ENCODE measurements at places on chromosomes 6 and 20.

- no peak for DNase-seq
Measured at GRCh38 chr20:39038047-39038446, 75.9 kb downstream of the DHX35 start.

DNA sequence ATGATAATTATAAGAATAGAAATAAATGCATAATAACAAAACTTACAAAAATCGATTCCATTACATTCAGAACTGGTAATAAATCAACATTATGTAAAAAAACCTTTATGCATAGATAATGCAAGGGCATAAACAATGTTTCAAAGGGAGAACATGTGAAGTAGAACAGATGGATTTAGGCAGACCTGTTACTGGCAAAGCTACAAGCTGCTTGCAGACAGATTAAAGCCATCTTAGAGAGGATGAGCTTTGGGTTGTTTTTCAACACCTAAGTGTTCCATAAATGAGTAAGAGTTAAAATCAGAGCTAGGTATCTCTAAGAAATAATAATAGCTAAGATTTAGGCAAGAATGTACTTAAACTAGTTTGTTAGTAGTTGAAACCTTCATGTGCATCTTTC is 37.2 kb downstream of the SNAP25 start:
- no peak for DNase-seq

DNA sequence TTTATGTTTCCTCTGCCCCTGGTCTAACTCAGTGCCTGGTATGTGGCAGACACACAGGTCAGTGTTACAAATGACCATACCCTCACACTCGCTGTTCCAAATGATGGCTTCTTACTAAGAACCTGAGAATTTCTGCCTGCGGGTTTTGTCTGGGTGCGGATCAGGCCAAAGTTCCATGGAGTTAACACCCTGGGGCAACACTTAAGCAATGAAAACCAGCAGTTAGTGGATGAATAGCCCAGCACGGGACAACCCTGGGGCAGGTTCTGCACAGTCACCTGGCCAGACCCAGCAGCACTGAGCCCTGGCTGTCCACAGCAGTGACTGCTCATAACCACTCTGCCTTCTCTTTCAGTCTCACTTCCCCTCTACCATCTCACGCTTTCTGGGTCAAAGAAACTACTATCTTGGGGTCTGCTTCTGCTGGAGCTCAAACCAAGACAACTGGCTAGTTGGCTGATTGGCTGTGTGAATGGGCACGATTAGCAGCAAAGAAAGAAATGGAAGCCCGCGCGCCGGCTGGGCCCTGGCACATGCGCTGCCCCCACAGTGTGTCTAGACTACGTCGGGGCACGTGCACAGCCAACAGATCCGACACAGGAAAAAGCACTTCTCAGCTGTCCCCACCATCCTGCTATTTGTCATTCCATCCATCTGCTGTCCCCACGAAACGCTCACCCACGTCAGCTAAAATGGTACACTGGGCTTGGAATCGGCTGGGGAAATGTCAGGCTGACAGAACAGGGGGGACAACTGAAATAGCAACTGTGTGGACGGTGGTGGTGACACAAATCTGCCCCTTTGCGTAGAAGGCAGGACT is 36.6 kb downstream of the MGME1 start:
- DNase-seq, result no peak

GRCh38 chr6:70051197-70052124 is 185.1 kb downstream of the COL19A1 start:
- DNase-seq, result no peak

DNA sequence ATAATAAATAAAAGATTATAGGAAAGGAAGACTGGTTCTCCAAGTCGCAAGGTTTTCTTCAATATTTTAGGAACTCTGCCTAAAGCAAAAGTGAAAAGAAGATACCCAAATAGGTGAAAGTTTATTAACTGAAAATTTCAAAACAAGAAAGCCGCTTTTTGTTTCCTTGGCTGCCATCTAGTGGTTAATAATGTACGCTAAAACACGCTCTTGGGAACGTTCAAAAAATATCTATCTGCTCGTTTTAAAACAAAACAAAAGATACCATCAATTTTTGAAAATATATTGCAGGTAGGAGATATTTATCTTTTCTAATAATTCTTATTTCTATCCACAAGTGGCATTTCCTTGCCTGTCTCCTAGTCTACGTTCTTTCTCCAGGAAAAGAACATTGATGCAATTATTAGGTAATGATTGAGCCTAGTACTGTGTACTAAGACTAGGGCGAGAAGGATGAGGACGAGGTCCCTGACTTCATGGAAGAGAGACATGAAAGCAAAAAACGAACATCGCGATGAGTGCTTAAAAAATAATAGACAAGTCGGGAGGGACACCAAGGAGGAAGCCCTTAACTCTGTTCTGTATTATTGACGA is 97.2 kb downstream of the SPTLC3 start:
- DNase-seq, result no peak

DNA sequence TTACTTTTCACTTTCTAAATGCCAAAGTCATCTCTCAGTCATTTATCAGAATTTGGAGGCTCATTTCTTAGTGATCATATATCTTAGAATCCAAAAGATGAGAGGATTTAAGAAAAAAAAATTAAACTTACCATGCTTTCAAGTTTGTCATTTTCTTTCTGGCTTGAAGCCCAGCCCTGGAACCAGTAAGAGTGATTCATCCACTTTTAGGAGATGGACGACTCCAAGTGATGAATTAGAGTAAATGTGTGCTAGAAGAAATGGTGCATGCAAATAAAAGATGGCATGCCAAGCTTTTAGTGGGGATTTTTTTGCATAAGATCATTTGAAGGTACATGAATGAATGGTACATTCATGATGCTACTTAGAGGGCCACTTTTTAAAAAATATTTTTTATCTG is 20.1 kb downstream of the PLCB1 start:
- DNase-seq, result no peak

GRCh38 chr6:82957171-82957867 is 108.3 kb downstream of the UBE3D start:
- no peak for DNase-seq

- DNase-seq, result no peak
Measured at GRCh38 chr20:32183947-32184635, 23.5 kb downstream of the PLAGL2 start.

GRCh38 chr6:5765141-5765760 is 241.5 kb downstream of the NRN1 start:
- DNase-seq, result no peak

GRCh38 chr6:106253731-106254130 is 71.8 kb downstream of the ATG5 start:
- DNase-seq, result no peak

DNA sequence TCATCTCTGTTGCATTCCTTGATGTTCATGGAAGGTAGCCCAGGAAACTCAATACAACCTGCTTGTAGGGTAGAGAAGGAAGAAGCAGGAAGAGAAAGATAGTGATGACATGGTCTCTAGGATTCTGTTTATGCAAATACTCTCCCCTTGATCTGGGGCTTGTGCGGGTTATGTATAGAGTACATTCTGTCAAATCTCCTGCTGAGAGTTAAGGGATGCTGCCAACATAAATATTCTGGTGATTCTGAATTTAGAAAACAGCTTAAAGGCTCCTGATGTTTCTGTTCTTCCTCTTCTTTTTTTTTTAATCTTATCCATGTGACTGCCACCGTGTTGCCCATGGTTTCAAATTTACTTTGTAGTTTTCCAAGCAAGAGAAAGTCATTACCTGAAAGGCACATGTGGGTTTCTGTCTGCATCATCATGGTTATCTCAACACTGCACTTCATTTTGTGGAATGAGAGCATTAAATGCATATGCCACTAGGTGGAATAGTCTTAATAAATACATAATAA is 150.6 kb downstream of the RPS12 start:
- DNase-seq, result no peak

DNA sequence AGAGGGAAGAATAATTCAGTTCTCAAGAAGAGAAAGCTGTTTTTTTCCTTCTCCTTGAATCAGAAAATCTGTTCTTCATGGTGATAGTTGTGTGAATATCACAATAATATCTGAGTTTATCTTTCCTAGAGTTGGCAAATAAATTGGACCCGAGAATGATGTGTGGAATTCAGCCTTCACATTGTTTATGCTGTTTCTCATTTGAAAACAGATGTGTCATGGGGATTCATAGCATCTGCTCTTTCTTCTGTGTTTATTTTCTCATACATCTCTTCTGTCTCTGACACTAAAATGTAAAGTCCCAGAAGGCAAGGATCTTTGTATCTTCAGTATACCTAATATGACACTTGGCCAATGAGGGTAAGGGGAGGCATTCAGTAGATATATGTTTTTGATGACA is 103.6 kb upstream of the SGK1 start:
- DNase-seq, result no peak

DNA sequence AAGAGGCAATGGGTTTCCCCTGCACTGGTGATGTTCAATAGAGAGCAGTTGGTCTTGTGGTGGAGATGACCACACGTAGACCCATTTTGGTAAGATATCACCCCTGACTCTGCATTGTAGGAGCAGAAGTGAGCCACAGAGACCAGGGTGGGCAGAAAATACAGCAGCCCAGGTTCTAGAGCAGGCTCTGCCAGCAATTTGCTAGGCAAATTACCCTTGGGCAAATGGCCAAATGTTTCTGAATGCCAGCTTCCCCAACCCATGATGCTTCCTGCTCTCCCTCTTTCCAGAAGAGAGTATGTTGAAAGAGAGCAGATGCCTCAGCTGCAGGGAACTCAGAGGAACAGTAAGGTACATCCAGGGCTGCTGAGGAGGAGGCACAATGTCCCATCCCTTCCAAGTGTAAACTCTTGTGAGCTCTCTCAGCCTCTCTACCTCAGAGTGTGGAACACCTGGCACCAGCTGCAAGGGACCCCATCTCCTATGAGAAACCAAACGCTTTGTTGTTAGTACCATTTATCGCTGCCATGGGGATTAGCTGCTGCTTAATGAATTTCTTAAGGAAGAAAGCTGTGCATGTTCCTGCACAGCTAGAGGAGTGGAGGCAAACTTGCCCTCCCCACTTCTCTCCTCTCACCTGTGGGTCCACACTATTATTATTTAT is 317.5 kb upstream of the MOCS1 start:
- no peak for DNase-seq

DNA sequence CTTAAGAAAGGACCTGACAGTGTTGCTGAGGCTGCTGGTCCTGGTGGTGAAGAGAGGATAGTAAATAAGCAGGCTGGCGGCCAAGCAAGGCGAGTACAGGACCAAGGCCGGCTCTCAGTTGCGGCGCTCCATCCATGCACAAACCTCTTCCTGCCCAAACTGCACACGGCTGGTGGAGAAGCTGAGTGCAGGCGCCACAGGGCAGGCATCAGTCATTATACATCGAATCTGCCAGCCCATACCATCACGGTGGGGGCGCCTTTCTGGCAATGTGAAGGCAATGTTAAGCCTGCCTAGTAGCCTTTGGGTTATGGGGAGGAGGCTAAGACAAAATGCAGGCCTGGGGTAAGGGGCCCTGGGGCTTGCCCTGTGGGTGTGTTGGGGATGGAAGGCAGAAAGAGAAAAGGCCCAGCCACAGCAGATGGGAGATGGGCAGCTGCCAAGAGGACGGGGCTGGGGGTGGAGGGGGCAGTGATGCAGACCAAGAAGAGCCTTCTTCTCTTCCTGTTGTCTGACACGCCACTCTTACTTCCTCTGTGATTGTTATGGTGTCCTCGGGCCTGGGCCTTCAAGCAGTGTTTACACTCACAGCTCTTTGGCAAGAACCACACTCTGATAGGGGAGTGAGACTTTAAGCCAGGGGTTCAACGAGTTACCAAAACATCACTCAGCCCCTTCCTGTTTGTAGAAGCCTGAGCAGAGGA is 20.3 kb upstream of the KCNK16 start:
- DNase-seq, result no peak

DNA sequence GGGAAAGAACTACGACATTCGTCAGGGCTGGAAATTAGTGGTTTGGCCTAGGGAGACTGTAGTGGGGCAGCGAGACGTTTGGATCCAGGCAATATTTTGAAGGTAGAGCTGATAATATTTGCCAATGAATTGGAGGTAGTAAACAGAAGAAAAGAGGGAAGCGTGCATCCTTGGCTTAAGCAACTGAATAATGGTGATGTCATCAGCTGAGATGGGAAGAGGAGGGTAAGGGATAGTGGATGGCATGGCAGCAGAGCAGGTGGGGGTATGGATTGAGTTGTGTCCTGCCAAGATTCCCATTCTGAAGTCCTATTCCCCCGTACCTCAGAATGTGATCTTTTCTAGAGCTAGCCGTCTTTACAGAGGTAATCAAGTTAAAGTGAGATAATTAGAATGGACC is 119.2 kb downstream of the PDE7B start:
- no peak for DNase-seq

DNA sequence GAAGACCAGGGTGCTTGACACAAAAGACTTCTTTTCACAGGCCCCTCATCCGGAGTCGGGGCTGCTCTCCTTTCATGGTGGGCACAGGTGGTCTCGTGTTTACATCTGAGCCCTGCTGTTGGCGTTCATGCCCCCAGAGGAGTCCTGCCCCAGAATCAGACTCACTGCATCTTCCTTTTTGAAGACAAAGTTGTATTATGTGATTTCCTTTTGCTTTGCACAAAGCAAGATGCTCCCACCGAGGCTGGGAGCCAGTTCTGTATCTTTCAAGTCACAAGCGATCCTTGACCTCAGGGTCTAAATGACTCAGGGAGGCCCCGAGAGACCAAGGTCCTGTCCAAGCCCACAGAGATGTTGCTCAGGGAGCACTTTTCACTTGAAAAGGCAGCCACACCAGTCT is 330.5 kb downstream of the THBS2 start:
- no peak for DNase-seq

- DNase-seq, result no peak
Measured at GRCh38 chr20:44041001-44041400, 126.3 kb downstream of the TOX2 start.

GRCh38 chr6:125138083-125138482 is 15.5 kb upstream of the TPD52L1 start:
- DNase-seq, result no peak

DNA sequence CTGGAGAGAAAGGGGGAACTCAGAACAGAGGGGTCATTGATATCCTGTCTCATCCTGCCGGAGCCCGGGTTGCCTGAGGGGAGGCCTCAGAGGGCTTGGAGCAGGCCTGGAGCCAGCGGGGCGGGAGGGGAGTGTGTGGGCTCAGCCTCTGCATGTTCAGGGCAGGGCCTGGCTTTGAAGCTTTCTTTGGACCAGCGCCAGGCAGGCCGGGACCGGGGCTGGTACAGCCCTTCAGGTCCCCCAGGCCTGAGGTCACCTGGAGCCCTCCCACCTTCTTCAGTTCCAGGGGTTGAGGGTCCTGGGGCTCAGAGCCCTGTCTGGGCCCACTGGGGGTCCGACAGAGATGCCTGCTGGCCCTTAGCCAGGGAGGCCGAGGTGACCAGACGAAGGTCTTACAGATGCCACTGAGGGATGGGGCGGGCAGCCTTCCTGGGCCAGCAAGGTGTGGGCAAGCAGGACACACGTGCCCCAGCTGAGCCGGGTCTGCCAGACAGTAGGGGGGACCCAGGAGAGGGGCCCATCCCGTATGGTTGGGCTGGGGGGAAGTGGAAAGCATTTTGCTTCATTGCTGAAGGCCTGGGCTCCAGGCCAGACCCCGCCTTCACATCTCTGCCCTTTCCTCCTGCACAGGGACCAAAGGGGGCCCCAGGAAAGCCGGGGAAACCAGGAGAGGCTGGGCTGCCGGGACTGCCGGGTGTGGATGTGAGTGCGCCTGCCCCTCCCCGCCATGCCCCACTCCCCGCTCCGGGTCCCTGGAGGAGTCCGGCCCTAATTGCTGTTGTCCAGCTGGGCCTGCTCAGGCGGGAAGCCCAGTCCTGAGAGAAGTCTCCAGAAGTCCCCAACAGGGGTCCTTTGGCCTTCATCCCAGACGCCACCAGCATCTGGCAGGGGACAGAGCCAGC is 2.0 kb downstream of the COL9A3 start:
- no peak for DNase-seq

Data from activated T-cell treated with anti-CD3 and anti-CD28 coated beads, Interleukin-2, amount 50 U/mL, for 1 hour (primary cell).